CD8-positive, alpha-beta memory T cell (primary cell): ENCODE measurements at places on chromosomes 2 and 18.

GRCh38 chr2:12164689-12165088 lies 418.3 kb downstream of the LPIN1 start:
- H3K36me3 ChIP-seq, result no peaks in the 10 kb centered on the region
- H3K4me3 ChIP-seq, result no peak overlapping the region
- no peaks in the 10 kb centered on the region for H3K27me3 ChIP-seq
- no peak for DNase-seq

- no peaks in the 10 kb centered on the region for H3K4me1 ChIP-seq
- H3K27me3 ChIP-seq, result no peaks in the 10 kb centered on the region
- no peak for DNase-seq
- H3K4me3 ChIP-seq, result no peak overlapping the region
Measured at GRCh38 chr2:134800341-134800740, 38.1 kb upstream of the ACMSD start.

DNA sequence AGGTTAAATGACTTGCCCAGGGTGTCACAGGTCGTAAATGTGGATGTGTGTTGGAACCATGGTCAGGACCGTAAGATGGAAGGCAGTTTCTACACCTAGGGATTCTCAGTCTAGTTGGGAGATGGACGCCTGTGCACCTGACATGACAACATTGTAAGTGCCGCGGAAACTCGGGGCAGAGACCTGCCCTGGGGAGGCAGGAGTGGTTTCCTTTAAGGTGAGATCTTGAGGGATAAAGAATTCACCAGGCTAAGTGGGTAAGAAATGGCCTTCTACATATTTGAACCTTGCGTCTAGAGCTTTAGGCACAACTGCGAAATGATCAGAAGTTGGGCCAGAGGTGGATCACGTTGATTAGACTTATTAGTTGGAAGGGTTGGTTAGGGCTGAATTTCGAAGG lies 1.6 kb downstream of the DGKD start:
- H3K27ac ChIP-seq, result no peak overlapping the region
- H3K27me3 ChIP-seq, result no peaks in the 10 kb centered on the region
- DNase-seq, result no peak
- H3K36me3 ChIP-seq, result peaks cover 4% of the 10 kb centered on the region
- peaks cover 56% of the 10 kb centered on the region for H3K4me1 ChIP-seq

DNA sequence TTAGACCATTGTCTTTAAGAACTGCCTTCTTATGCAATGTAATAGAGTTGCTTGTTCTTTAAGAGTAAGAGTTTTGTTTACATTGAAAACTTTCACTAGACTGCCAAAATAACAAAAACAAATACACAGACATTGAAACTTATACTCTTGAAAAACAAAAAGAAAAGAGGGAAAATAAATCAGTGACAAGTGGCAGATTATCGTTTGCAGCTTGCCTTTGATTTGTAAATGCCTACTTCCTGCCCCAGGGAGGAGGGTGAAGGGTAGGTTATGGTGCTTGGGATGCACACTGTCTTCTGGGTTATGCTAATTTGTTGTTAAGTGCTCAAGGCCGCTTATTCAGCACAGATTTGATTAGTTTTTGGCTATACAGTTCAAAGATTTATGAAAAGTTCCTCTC lies 198.7 kb downstream of the TGIF1 start:
- no peaks in the 10 kb centered on the region for H3K27me3 ChIP-seq
- H3K27ac ChIP-seq, result no peak overlapping the region
- DNase-seq, result no peak
- no peaks in the 10 kb centered on the region for H3K36me3 ChIP-seq

- no peak overlapping the region for H3K4me3 ChIP-seq
- DNase-seq, result peak; percentile 49
- H3K27me3 ChIP-seq, result no peaks in the 10 kb centered on the region
- H3K36me3 ChIP-seq, result no peaks in the 10 kb centered on the region
- H3K27ac ChIP-seq, result no peak overlapping the region
Measured at GRCh38 chr2:55175254-55176093, 56.6 kb downstream of the CLHC1 start.

- no peaks in the 10 kb centered on the region for H3K36me3 ChIP-seq
- H3K4me3 ChIP-seq, result no peak overlapping the region
- no peaks in the 10 kb centered on the region for H3K27me3 ChIP-seq
- no peak for DNase-seq
Measured at GRCh38 chr2:45441571-45441970, 169.5 kb downstream of the SRBD1 start.

DNA sequence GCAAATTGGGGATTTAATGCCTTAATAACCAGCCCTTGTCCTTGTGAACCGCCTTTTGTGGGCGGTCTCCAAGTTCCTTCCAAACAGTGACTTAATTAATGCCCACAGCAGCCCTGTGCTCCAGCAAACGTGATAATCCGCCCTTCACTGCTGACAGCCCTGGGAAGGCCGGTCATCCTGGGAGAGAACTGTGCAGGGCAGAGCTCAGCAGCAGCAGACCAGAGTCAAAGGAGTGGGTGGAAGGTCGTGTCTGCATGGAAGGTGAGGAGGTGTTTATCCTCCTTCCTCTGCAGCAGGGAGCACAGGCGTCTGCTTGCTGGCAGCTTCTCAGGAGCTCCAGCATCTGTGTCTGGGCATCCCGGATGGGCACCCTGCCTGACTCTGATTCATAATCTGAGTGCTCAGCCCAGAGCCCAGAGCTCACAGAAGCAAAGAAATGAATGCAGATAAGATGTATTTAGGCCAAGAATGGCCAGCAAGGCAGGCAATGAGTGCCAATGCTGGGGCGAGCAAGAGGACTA lies 270.0 kb upstream of the PXDN start:
- no peaks in the 10 kb centered on the region for H3K4me1 ChIP-seq
- no peaks in the 10 kb centered on the region for H3K36me3 ChIP-seq
- DNase-seq, result no peak
- H3K4me3 ChIP-seq, result no peak overlapping the region

- H3K27me3 ChIP-seq, result no peaks in the 10 kb centered on the region
- DNase-seq, result no peak
- no peak overlapping the region for H3K27ac ChIP-seq
Measured at GRCh38 chr2:9762164-9762563, 81.1 kb upstream of the TAF1B start.

- no peaks in the 10 kb centered on the region for H3K36me3 ChIP-seq
- DNase-seq, result no peak
- H3K4me3 ChIP-seq, result no peak overlapping the region
Measured at GRCh38 chr18:60147323-60147722, 225.3 kb downstream of the MC4R start.

DNA sequence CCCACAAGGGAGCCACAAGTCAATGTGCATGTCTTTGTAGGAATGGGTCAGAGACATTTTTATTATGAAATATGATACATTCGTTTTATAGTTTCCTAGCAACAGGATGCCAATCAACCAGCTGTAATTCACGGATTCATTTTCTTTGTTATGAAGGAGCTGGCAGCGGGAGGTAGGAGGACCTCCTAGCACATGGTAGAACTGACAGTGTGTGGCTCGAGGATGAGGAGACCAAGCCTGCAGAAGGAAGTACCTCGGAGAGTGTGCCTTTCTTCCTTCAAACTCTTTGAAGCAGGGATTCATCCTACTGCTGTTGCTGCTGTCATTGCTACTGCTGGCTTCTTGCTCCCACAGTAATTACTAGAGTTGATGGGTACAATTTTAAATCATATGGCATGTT lies 504.8 kb upstream of the KLHL29 start:
- no peaks in the 10 kb centered on the region for H3K36me3 ChIP-seq
- H3K27ac ChIP-seq, result no peak overlapping the region
- no peak overlapping the region for H3K4me3 ChIP-seq

GRCh38 chr2:232838406-232838874 lies 31.6 kb upstream of the SNORC start:
- peak overlapping the region; percentile 14 for H3K4me3 ChIP-seq
- DNase-seq, result no peak
- H3K27me3 ChIP-seq, result no peaks in the 10 kb centered on the region
- H3K4me1 ChIP-seq, result peaks cover 19% of the 10 kb centered on the region
- H3K27ac ChIP-seq, result peak overlapping the region; percentile 33

DNA sequence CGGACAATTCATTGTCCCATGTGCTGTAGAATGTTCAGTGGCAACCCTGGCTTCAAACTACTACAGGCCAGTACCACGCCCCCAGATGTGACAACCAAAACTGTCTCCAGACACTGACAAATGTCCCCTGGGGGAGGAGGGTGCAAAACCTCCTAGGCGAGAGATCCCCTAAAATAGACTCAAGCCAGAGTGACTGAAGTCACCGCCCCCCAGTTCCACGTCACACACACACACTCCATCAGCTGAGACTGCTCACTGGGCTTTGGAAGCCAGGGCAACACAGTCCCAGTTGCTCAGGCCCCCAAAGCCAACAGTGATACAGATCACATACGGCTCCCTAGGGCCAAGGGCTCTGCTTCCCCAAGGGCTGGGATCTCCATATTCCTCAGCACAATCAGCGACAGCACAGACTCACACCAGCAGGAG lies 19.1 kb downstream of the HDAC4 start:
- peak overlapping the region; percentile 46 for H3K4me3 ChIP-seq
- DNase-seq, result peak; percentile 46
- H3K36me3 ChIP-seq, result no peaks in the 10 kb centered on the region

DNA sequence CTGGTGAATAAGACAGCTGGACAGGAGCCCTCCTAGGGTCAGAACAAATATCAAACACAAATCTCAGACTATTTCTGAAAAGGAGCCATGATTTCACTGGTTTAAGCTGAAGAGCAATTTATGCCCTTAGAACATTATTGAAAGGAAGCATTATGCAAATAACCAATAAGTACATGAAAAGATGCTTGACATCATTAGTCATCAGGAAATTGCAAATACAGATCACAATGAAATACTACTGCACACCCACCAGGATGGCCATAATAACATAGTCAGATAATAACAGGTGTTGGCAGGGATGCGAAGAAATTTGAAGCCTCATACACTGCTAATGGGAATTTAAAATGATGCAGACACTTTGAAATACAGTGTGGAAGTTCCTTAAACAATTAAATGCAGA lies 176.4 kb upstream of the RAB6C start:
- no peak overlapping the region for H3K4me3 ChIP-seq
- H3K36me3 ChIP-seq, result no peaks in the 10 kb centered on the region
- DNase-seq, result no peak
- H3K4me1 ChIP-seq, result no peaks in the 10 kb centered on the region

DNA sequence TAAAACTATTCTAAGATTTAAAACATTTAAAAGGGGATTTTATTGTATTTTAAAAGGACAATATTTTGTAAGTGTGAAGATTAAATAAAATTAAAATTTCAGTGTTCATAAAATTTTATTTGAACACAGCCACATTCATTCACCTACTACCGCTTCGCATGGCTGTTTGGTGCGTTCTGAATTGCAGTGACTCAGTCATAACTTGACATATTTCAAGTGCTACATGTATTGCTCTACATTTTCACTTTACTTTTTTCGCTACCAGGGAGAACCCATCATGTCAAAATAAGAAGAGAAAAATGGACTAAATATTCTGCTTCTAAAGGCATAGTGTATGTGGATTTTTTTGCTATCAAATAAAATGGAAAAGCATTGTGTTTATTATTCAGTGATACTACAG lies 8.7 kb downstream of the PTH2R start:
- H3K27me3 ChIP-seq, result no peaks in the 10 kb centered on the region
- no peaks in the 10 kb centered on the region for H3K36me3 ChIP-seq
- no peak overlapping the region for H3K4me3 ChIP-seq

DNA sequence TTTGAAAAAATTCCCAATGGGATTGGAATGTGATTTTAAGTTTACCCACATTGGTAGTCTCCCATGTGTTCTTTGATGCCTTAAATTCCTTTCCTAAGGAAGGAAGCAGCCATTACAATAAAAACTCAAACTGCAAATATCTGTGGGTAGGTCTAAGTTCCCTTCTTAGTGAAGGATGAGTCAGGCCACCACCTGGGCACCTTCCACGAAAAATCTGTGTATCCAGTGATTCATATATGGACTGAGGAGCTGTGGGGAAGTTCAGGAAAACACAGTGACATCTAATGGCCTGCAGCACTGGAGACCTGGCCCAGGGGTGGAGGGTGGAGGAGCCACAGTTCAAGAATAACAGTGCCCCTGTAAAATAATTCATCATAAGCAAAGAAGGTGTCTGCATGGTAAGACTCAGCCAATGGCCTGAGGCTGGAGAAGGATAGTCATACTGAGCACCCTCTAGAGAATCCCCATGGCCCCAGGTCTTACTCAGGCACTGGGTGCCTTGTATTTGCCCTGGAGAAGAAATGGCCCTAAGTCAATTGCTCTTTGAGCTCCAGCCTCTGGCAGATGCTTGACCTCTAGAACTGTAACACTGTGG lies 248.6 kb downstream of the SP3 start:
- DNase-seq, result no peak
- H3K27me3 ChIP-seq, result no peaks in the 10 kb centered on the region
- H3K4me1 ChIP-seq, result no peaks in the 10 kb centered on the region
- no peak overlapping the region for H3K4me3 ChIP-seq
- no peak overlapping the region for H3K27ac ChIP-seq
- no peaks in the 10 kb centered on the region for H3K36me3 ChIP-seq

DNA sequence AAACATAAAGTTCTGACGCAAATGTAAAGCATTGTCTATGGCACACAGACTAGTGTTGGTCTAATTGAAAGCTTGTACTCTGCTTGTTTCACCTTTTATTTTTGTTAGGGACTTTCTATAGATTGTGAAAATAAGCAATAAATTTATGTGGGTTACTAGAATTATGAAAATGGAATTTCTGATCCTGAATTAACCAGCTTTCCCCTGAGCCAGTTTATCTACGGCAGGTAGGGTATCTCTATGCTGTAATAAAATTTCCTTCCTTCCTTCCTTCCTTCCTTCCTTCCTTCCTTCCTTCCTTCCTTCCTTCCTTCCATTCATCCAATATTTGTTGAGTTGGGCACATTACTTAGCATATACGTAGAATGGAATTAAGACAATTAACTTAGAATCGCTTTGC lies 362.6 kb upstream of the SPRED2 start:
- no peaks in the 10 kb centered on the region for H3K4me1 ChIP-seq
- no peak for DNase-seq
- no peak overlapping the region for H3K4me3 ChIP-seq
- no peak overlapping the region for H3K27ac ChIP-seq
- H3K36me3 ChIP-seq, result no peaks in the 10 kb centered on the region

GRCh38 chr2:43898838-43899346 lies 60.1 kb downstream of the ABCG8 start:
- no peak overlapping the region for H3K4me3 ChIP-seq
- no peak overlapping the region for H3K27ac ChIP-seq
- peaks cover 25% of the 10 kb centered on the region for H3K36me3 ChIP-seq
- DNase-seq, result no peak

GRCh38 chr18:73670524-73670923 lies 477.1 kb downstream of the FBXO15 start:
- no peak for DNase-seq
- H3K27ac ChIP-seq, result no peak overlapping the region
- H3K4me1 ChIP-seq, result no peaks in the 10 kb centered on the region
- no peak overlapping the region for H3K4me3 ChIP-seq
- H3K27me3 ChIP-seq, result no peaks in the 10 kb centered on the region

- no peak overlapping the region for H3K4me3 ChIP-seq
- no peak overlapping the region for H3K27ac ChIP-seq
- no peaks in the 10 kb centered on the region for H3K27me3 ChIP-seq
- no peaks in the 10 kb centered on the region for H3K36me3 ChIP-seq
- DNase-seq, result no peak
- peaks cover 5% of the 10 kb centered on the region for H3K4me1 ChIP-seq
Measured at GRCh38 chr2:101515477-101515876, 40.6 kb upstream of the RFX8 start.
